ENCODE measurements at places on chromosomes 1 and 21. TPM values are rescaled to one million over a fixed set of nuclear protein-coding genes. Genes with fewer than 3 reads are reported as not detected.

DNA sequence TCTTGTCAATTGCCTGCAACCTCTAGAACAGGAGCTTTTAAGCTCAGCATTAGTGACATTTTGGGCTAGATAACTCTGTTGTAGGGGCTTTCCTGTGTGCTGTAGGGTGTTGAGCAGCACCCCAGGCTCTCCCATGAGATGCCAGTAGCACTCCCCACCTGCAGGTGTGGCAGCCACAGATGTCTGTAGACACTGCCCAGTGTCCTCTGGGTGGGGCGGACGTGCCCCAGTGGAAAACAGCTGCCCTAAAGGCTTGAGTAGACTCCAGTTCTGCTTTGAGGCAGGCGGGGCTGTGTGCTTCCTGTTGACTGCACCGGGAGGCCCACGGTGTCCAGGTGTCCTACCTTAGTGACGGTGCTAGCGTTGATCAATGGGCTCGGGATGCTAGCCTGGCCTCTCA, 16.9 kb upstream of the PWP2 start:
- no peaks in the 10 kb centered on the region for H3K4me1 ChIP-seq
- DNase-seq = no peak
- H3K4me3 ChIP-seq = no peak overlapping the region
- H3K27me3 ChIP-seq = no peaks in the 10 kb centered on the region

DNA sequence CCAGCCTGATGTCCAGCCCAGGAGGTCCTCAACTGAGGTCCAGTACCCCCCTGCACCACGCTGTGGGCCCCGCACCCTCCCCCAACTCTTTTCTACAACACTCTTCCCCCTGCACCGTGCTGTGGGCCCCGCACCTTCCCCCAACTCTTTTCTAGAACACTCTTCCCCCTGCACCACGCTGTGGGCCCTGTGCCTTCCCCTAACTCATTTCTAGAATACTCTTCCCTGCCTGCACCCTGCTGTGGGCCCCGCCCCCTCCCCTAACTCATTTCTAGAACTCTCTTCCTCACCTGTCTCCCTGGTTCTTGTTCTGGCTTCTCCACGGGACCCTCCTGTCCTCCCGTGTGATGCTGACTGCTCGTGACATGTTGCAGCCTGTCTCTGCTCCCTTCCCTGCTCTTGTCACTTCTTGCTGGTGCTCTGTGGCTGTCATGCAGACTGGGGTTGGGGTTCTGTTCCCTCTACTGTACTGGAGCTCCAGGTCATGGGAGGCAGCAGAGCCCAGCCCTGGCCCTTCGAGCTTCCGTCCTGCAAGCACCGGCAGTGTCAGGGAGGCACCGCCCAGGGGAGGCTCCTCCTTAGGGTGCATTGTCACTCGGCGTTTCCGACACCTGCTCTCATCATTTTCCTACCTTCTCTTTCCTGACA, 160.1 kb upstream of the COL6A1 start:
- H3K4me1 ChIP-seq = peaks cover 5% of the 10 kb centered on the region
- DNase-seq = no peak
- no peak overlapping the region for H3K27ac ChIP-seq
- no peak overlapping the region for H3K4me3 ChIP-seq

DNA sequence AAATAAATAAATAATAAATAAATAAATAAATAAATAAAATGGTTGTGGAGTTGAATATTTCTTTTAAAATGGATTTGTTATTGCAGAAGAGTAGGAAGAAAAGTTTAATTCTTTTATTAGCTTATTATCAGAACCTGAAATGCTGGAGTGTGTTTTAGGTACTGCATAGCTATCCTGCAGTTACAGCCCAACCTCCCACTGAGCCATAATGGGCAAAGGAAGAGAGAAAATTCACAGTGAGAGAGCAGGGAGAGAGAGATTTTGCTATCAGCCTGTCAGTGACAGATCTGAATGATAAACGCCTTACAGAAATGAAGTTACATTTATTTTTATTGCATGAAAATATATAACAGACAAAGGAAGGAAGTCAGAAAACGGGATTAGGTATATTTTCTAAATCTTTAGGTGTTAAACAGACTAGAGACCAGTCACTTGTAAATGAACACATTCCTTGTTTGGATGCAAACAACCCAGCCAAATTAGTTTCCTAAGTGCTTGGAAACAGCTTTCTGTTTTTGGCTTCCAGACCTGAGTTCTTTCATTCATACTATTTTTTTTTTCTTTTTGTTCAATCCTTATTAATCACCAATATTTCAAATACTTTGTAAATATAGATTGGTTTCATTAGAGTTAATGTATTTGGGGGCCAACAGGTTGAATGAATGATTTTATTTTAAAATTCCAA, 425.3 kb downstream of the USP25 start:
- H3K36me3 ChIP-seq = no peaks in the 10 kb centered on the region
- H3K4me3 ChIP-seq = no peak overlapping the region
- H3K27me3 ChIP-seq = no peaks in the 10 kb centered on the region
- no peak overlapping the region for H3K27ac ChIP-seq
- H3K4me1 ChIP-seq = no peaks in the 10 kb centered on the region

DNA sequence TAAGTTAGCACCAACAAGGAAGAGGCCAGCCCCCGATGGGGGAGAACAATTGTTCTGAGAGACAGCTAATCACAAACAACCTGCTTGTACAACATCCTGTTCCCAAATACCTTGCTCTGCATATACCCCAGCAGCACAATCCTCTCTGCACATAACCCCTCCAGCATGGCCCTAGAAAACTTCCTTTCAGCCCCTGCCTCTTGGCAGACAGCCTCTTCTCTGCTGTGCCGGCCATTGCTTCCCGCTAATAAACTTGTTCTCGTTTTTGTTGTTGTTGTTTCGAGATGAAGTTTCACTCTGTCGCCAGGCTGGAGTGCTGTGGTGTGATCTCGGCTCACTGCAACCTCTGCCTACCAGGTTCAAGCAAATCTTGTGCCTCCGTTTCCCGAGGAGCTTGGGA, 392.7 kb downstream of the SMYD3 start:
- H3K27ac ChIP-seq = no peak overlapping the region
- H3K4me3 ChIP-seq = no peak overlapping the region
- no peak for DNase-seq
- no peaks in the 10 kb centered on the region for H3K4me1 ChIP-seq

- no peak overlapping the region for H3K4me3 ChIP-seq
- H3K27ac ChIP-seq = no peak overlapping the region
- H3K27me3 ChIP-seq = no peaks in the 10 kb centered on the region
- DNase-seq = no peak
Observed at GRCh38 chr21:36741506-36741905, 42.6 kb downstream of the SIM2 start.

GRCh38 chr1:203660931-203661484, 34.4 kb downstream of the ATP2B4 start:
- no peak overlapping the region for H3K27ac ChIP-seq
- no peaks in the 10 kb centered on the region for H3K36me3 ChIP-seq
- peaks cover 13% of the 10 kb centered on the region for H3K4me1 ChIP-seq
- no peak for DNase-seq
- H3K27me3 ChIP-seq = no peaks in the 10 kb centered on the region

DNA sequence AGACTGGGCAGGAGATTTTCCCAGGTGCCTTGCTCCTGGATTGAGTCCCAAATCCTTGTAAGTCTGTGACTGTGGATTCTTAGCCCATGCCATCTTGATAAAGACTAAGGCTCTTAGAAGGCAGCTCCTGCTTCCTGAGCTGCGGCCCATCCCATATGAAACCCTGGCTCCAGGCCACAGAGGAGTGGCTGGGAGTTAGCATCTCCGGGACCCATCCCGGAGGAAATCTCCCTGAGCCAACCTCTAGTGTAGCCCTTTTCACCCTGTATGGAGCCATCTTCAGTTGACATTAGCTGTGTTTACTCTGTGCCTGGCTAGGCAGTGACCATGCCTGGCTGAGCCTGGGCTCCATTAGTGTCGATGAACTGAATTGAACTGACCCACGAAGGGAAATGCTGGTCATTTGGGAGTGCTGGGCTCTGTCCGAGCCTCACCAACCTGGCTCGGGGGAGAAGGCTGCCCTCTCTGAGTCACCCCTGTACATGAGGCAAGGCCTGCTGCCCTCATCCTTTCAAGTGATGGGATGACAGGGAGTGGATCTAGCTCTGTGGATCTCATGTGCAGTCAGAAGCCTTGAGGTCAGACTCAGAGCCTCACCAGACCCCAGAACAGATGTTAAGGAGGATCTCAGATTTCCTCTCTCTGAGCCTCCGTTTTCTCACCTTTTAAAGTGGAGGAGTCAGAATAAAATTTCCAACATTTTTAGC, 37.5 kb downstream of the LGR6 start:
- H3K27ac ChIP-seq = no peak overlapping the region
- H3K36me3 ChIP-seq = no peaks in the 10 kb centered on the region
- H3K4me1 ChIP-seq = peaks cover 22% of the 10 kb centered on the region
- no peak for DNase-seq
- H3K4me3 ChIP-seq = no peak overlapping the region

- no peaks in the 10 kb centered on the region for H3K4me1 ChIP-seq
- H3K27me3 ChIP-seq = no peaks in the 10 kb centered on the region
- no peaks in the 10 kb centered on the region for H3K36me3 ChIP-seq
Observed at GRCh38 chr1:60872426-60873054, 209.8 kb upstream of the NFIA start.

- no peaks in the 10 kb centered on the region for H3K4me1 ChIP-seq
- no peaks in the 10 kb centered on the region for H3K36me3 ChIP-seq
- no peak overlapping the region for H3K27ac ChIP-seq
- H3K27me3 ChIP-seq = no peaks in the 10 kb centered on the region
- no peak overlapping the region for H3K4me3 ChIP-seq
Observed at GRCh38 chr1:2358651-2359640, 32.4 kb downstream of the MORN1 start.

- H3K27ac ChIP-seq = peak overlapping the region; percentile 83
- no peak overlapping the region for H3K4me3 ChIP-seq
- no peak for DNase-seq
- H3K27me3 ChIP-seq = no peaks in the 10 kb centered on the region
- no peaks in the 10 kb centered on the region for H3K36me3 ChIP-seq
Observed at GRCh38 chr1:200336101-200336845, 73.6 kb downstream of the ZNF281 start.

- peaks cover 6% of the 10 kb centered on the region for H3K4me1 ChIP-seq
- no peak within 1 kb of the TSS for H3K27ac ChIP-seq
- H3K27me3 ChIP-seq = no peaks in the 10 kb centered on the region
- peak within 1 kb of the TSS; percentile 46 for H3K4me3 ChIP-seq
Observed at GRCh38 chr1:36323636-36324352, at the start of gene EVA1B. TSS of gene EVA1B (minus strand) at chr1:36323645. CDS start at chr1:36323037, 608 bp downstream.

GRCh38 chr1:151846062-151846568, 6.5 kb upstream of the C2CD4D start:
- H3K27ac ChIP-seq = no peak overlapping the region
- no peaks in the 10 kb centered on the region for H3K27me3 ChIP-seq
- H3K36me3 ChIP-seq = no peaks in the 10 kb centered on the region
- no peak for DNase-seq

DNA sequence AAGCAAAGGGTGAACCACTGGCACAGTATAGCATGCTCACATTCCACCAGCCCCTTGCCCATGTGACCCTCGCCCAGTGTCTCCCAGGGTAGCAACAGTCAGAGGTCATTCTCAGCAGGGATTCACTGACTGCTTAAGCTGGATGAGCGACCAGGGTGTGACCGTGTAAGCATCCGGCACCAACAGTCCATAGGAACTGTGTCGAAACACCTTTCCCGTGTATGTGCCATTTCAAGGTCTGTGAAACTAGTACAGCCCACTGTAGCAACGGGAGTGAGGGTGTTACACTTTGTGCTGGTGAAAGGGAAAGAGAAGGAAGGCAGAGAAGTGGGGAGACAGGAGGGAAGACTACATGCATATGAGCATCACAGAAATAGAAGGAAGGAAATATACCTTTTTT, 10.8 kb downstream of the PIK3C2B start:
- H3K4me1 ChIP-seq = peaks cover 18% of the 10 kb centered on the region
- no peak overlapping the region for H3K4me3 ChIP-seq
- no peak for DNase-seq
- no peaks in the 10 kb centered on the region for H3K27me3 ChIP-seq
- peaks cover 2% of the 10 kb centered on the region for H3K36me3 ChIP-seq

DNA sequence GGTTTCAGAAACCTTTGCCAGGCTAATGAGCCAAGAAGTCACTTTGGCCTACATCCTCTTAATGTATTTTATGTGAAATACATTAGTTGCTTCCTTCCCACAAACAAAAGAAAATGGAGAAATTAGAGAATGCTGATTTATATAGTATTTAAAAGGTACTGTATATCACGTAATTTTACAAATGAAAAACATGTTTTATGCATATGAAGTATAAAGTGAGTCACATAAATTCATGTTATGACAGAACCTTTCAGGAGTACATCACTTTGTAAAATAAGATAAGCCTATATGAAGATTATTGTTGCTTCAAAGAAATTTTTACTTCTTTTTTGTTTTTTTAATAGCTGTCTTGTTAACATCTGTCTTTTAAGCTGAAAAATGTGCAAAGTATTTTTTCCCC, 4.6 kb downstream of the DR1 start:
- H3K27me3 ChIP-seq = no peaks in the 10 kb centered on the region
- H3K27ac ChIP-seq = no peak overlapping the region
- peaks cover 6% of the 10 kb centered on the region for H3K4me1 ChIP-seq

GRCh38 chr1:76607717-76608116, 259.6 kb upstream of the ST6GALNAC5 start:
- no peak overlapping the region for H3K4me3 ChIP-seq
- H3K4me1 ChIP-seq = no peaks in the 10 kb centered on the region
- no peak overlapping the region for H3K27ac ChIP-seq
- no peaks in the 10 kb centered on the region for H3K36me3 ChIP-seq
- no peak for DNase-seq
- no peaks in the 10 kb centered on the region for H3K27me3 ChIP-seq

GRCh38 chr1:212879947-212880690, 22.0 kb downstream of the FLVCR1 start:
- H3K4me3 ChIP-seq = no peak overlapping the region
- no peak for DNase-seq
- no peaks in the 10 kb centered on the region for H3K4me1 ChIP-seq
- no peaks in the 10 kb centered on the region for H3K36me3 ChIP-seq

DNA sequence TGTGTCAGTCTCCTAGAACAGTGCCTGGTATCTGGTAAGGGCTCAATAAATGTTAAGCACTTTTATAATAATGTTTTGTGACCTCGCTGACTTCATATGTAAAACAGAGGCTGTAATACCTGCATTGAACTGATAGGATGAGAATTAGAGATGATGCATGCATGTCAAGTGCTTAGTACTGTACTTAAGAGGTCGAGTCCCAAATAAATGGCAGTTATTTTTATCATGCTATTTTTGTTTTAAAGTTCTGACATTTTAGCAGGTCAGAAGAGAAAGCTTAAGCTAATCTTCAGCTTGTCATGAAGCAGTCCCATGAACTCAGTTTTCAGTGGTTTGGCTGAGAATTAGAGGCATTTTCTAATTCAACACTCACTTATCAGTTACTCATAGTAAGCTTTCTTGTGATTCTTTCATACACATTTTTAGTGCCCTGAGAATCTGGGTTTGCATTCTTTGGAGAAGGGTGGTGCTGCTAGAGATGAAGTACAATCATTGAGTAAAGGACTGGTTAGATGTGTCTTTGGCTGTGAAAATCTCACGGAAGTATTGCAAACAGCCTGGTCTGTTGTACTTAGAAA, 75.7 kb upstream of the RAVER2 start:
- no peak overlapping the region for H3K4me3 ChIP-seq
- H3K27ac ChIP-seq = no peak overlapping the region
- no peak for DNase-seq

- H3K27ac ChIP-seq = peak overlapping the region; percentile 65
- no peaks in the 10 kb centered on the region for H3K36me3 ChIP-seq
- DNase-seq = no peak
- no peak overlapping the region for H3K4me3 ChIP-seq
- H3K4me1 ChIP-seq = peaks cover 33% of the 10 kb centered on the region
- no peaks in the 10 kb centered on the region for H3K27me3 ChIP-seq
Observed at GRCh38 chr21:29232530-29233255, 66.0 kb upstream of the BACH1 start.

Gene OR2T6
- total RNA-seq = not detected

Gene LRRC38
- not detected for total RNA-seq

Gene KCTD3
- total RNA-seq = 50.7 TPM

Gene AGL
- total RNA-seq = 23.6 TPM

Gene USH2A
- total RNA-seq = 0.11 TPM

All from Caco-2 (cell line).